ENCODE measurements at places on chromosomes 3 and 15.

DNA sequence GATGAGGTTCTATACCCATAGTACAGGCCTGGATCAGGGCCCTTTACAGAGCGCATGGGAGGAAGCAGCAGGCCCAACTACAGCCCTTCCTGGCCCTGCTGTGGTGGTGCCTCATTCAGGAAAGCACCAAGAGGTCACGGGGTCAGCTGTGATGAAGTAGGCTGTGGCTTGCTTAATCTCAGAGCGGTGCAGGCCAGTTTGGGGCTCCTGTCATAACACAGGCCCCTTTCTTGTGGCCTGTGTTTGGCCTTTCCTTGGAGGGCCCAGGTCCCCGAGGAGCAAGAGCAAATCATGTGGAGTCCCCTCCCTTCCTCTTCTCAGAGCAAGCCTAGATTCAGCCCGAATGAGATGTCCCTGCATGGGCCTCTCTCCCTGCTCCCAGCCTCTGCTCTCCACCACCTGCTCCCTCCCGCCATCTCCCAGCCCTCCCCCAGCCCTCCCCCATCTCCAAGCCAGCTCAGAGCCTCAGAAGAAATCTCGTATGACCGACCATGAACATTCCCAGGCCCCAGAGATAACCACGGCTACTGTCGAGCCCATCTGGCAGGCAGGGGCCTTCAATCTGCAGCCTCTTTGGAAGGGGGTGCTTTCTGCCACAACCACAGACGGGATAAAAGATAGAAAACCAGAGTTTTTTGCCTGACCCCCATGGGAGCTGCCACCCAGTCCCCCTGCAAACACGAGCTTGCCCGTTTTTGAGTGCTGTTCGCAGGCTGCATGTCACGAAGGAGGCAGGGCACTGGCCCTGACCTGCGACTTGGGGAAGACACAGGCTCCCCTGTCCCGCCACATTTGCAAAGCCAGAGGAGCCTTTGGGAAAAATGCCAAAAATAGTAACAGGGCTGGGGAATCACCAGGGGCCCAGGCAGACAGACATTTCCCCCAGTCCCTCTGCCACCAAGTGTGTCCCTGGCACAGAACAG is 32.3 kb upstream of the DUSP7 start:
- no peak for DNase-seq

DNA sequence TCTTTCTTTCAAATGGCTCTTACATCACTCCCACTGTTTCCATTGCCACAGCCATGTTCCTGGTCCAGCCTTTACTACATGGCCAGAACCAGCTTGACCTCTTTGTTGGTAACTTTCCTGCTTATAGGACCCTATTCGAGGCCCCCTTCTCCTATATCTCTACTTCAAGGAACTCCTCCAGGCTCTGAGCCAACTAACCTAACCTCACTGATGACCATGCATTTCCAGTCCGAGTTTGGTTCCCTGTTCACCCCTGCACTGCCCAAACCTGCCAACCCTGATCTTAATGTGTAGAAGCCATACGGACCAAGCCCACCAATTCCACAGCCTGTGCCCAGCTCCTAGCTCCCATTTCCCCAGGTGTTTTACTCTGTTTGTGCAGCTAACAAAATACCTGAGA is 38.4 kb upstream of the TIPARP start:
- no peak for DNase-seq

DNA sequence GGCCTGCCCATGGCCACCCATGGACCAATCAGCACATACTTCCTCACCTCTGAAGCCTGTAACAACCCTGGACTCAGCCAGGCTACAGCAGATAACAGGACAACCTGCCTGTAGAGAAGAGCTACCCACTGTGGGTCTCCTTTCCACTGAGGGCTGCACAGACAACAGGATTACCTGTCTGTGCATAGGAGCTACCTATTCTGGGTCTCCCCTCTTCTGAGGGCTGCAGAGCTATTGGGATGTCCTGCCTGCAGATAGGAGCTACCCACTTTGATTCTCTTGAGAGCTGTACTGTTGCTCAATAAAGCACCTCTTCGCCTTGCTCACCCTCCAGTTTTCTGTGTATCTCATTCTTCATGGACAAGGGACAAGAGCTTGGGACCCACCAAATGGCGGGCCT is 23.8 kb upstream of the CHST2 start:
- no peak for DNase-seq

DNA sequence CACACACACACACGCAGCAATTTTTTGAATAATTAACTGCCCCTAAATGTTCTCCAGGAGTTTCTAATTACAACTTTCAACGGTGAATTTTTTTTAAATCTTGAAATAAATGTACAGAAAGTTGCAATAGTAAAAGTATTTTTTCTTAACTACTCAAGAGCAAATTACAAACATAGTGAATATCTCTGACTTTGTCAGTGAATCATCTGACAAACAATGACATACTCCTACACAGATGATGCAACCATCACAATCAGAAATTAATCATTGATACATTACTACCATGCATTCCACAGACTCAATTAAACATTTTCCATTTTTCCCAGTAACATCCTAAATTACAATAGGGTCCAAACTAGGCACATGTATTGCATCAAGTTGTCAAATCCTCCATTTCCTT is 597.3 kb downstream of the NAALADL2 start:
- no peak for DNase-seq

DNA sequence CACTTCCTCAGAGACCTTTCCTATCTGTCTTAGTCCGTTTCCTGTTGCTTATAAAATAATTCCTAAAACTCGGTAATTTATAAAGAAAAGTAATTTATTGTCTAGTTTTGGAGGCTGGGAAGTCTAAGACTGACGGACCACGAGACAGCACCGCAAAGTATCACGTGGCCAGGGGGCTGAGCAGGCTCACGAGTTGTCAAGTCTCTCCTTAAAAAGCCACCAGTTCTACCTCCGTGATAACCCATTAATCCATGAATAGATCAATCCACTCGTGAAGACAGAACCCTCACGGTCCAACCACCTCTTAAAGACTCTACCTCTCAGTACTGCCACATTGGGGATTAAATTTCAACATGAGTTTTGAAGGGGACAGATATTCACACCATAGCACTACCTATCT is 821 bp downstream of the LINS1 start:
- DNase-seq = no peak

DNA sequence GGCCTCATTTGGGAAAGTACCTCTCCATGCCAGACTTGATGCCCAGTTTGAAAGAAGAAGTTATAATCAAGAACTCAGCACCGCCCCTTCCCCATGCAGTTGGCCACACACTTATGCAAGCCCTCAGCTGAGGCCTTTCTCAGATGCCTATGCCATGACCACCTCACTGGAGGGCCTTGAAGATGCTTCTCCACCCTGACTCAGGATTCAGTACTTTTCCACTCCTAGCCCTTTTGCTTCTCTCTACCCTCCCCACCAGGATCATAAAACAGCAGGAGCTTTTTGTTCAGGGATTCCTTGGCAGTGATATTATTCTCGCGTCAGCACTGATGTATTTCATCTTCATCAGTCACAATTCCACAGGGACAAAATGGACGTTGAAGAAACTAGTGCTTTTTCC is 313.5 kb downstream of the PYDC2 start:
- no peak for DNase-seq

DNA sequence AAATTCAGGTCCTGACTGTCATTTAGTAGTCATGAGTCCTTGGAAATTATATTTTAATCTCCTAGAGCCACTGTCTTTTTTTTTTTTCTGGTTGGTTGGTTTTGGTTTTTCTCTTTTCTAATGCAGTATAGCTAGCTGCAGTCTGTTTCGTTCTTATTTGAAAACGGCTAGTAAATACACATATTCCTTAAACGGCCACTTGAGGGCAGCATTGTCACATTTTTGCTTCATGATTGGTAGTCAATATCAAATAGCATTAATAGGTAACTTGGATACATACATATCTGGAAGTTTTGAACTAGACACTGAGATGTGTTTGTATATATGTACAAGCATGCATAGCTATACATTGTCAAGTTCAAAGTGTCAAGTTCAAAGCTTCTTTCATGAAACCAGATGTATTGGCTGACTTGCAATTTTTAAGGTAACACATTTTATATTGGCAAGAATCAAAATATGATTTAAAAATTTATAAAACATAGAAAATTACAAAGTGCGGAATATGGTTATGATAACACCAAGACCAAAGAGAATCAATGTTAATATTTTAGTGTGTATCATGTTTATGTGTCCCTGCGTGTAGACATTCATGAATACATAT is 22.5 kb downstream of the GABRA5 start:
- no peak for DNase-seq

GRCh38 chr3:97996988-97997387 is 24.8 kb upstream of the RIOX2 start:
- DNase-seq = no peak

GRCh38 chr3:114213292-114213626 is 24.1 kb downstream of the ZNF80 start:
- DNase-seq = no peak

- no peak for DNase-seq
Observed at GRCh38 chr3:98806521-98806920, 43.4 kb downstream of the ST3GAL6 start.

DNA sequence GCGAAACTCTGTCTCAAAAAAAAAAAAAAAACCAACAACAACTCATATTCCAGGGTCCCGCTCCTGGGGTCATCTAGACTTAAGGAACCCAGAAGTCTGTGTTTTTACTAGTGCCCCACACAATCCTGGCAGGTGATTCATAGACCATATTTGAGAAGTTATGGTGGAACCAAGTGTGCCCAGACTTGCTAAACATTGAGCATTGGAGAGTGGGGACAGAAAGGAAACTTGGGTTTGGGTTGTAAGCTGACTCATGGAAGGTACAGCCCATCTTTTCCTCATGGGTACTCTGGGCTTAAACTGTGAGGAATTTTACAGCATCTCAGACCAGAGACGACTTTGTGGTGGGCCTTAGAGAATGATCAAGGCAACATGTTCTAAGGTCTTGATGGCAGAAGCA is 18.3 kb upstream of the IGF2BP2 start:
- DNase-seq = no peak

DNA sequence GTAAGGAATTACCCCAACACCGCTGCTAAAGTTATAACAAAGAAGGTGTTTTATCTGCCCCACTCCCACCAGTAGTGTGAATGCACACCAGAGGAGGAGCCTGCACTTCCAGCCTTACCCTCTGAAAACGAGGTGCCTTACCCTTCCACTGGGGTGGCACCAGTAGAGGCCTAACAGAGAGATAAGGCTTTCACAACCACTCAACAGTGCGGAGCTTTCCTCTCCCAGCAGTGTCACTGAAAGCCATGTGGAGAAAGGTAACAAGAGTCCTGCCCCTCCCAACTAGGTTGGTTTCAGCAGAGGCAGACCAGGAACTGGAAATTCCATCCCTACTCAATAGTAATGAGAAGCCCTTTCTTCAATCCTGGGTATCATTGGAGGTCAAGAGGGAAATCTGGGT is 539.2 kb downstream of the VGLL3 start:
- no peak for DNase-seq

DNA sequence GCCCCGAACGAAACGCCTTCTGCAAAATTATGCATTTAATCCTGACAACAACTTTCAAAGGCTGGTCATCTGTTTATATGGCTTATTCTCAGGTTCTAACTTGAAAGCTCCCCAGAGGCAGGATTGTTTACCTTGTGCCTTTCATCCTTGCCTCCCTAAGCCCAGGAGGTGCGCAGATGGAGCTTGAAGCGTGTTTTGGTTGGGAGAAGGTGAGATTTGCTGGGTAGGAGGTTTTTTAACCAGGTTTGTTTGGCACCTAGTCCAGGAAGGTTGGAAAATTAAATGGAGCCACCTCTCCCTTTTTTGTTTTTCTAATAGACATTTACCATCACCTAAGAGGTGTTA is 675 bp downstream of the TSEN2 start:
- no peak for DNase-seq

DNA sequence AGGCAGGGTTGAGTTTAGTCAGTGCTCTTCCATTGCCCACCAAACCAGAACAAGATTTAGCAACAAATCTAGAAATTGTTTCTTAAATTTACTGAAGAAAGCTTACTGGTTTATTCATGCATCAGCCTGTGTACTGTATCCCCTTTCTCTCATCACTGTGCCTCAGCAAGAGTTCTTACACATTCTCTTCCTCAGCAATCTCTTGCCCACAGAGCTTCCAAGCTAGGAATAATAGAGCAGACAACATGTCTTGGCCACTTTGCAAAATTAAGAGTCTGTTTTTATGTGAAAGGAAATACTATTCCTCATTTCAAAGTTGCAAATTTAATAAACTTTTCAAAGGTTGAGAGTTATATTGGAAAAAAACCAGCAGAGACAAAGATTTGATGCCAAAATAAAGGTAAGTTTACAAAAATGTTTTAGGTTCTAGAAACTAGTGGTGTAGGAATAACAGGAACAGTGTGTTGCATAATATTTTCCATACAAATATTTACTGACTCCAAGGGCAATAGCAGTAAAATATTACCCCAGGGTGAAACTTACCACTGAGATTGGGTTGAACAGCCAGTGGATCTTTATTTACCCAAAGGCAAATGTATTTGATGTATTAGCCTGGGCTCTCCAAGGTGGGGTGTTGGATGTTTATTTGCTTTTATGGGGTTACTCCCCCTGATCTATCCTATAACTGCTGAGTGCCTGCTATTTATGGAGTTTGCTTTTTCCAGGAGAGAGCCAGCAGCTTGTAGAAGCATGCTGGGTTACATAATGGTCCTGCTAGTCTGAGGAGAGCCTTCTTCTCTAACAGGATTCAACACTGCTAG is 276.7 kb downstream of the ADAMTSL3 start:
- no peak for DNase-seq

GRCh38 chr3:69983546-69984265 is 15.8 kb upstream of the SAMMSON start:
- DNase-seq = no peak

DNA sequence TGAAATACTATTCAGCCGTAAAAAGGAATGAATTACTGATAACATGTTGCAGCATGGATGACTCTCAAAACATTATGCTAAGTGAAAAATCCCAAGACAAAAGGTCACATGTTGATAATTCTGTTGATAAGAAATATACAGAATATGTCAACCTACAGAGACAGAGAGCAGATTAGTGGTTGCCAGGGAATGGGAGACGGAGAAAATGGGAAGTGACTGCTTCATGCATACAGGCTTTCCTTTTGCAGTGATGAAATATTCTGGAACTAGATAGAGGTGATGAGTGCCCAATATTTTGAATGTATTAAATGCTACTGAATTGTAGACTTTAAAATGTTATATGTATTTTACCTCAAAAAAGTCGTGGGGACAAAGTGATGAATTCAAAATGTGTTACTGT is 56.2 kb downstream of the ABHD2 start:
- no peak for DNase-seq

GRCh38 chr15:75808563-75808962 is 34.7 kb upstream of the UBE2Q2 start:
- DNase-seq = no peak

All from GM12891 (cell line).